ENCODE measurements at places on chromosomes 5 and 9. TPM values are rescaled to one million over a fixed set of nuclear protein-coding genes. Genes with fewer than 3 reads are reported as not detected.

- peaks cover 5% of the 10 kb centered on the region for H3K27me3 ChIP-seq
- H3K4me1 ChIP-seq, result peaks cover 4% of the 10 kb centered on the region
- no peak overlapping the region for H3K27ac ChIP-seq
- DNase-seq, result peak; percentile 36
- peak overlapping the region; percentile 51 for H3K4me3 ChIP-seq
These were observed 131.2 kb upstream of the LMX1B start for GRCh38 chr9:126482361-126483044.

DNA sequence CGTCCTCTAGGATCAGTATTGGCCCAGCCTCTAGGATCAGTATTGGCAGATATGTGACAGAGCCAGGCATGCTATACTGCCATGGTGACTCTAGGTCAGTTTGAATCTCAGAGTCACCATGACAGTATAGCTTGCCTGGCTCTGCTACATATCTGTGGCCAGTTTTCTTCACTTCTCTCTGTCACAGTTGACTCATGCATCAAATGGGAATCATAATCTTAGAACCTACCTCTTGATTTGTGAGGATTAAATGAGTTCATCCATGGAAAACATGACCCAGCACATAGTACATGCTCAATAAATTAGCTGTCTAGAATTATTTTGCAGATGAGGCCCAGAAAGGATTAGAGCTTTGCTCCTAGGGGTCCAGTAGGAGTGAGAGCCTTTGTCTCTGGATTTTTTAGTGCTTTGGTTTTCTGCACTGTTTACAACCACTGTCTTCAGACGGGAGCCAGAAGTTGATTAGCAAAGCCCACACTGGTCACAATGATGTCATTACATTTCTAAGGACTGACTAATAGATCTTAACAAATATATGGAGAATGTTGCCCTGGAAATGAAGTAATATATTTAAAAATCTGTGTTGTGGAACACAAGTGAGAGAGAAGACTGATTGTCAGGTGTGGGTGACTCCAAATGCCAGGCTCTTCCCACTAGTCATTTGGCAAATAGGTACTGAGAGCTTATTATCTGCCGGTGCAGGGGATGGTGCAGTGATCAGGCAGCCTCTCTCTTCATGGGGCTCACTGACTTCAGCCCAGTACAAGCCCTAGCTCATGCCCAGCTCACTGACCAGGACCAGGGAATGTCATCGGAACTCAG, 76.0 kb downstream of the COL15A1 start:
- DNase-seq, result no peak
- no peaks in the 10 kb centered on the region for H3K27me3 ChIP-seq
- no peaks in the 10 kb centered on the region for H3K4me1 ChIP-seq
- no peak overlapping the region for H3K27ac ChIP-seq
- H3K4me3 ChIP-seq, result no peak overlapping the region

GRCh38 chr5:176697934-176698538, 50.8 kb downstream of the TSPAN17 start:
- H3K36me3 ChIP-seq, result no peaks in the 10 kb centered on the region
- peaks cover 13% of the 10 kb centered on the region for H3K4me1 ChIP-seq
- peak overlapping the region; percentile 21 for H3K4me3 ChIP-seq
- no peak for DNase-seq

- H3K36me3 ChIP-seq, result no peaks in the 10 kb centered on the region
- no peak overlapping the region for H3K4me3 ChIP-seq
- H3K27ac ChIP-seq, result no peak overlapping the region
- H3K4me1 ChIP-seq, result peaks cover 3% of the 10 kb centered on the region
These were observed 264.5 kb downstream of the AOPEP start for GRCh38 chr9:94990897-94991561.

DNA sequence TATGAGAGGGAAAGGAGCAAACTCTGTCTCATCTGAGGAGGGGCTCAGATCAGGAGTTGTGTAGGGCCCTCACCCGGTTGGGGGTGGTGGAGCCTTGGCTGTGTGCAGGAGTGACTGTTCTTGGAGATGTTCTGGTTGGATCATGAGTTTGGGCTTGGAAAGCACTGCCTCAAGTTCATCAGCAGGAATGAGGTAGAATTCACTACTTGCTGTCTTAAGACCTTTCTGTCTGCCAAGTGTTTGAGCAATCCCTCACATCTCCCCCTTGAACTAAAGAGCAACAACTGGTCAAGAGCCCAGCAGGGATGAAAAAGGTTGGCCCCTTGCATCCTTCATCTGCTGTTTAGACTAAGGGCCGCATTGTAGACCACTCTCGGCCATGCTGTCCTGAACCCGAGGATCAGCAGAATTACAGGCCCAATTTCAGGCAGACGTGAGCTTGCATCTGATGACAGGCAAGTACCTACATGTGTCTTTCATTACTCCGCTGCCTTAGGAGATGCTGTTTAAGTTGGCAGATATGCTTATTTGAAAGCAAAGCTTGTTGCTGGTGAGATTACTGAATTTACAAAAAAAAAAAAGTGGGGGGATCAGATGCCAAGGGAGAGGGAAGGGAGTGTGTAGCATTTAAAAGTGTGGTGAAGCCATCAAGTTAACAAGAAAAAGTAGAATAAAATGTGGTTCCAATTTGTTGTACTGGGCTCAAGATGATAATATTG, 36.4 kb downstream of the PIK3R1 start:
- H3K27ac ChIP-seq, result no peak overlapping the region
- no peaks in the 10 kb centered on the region for H3K27me3 ChIP-seq
- peaks cover 17% of the 10 kb centered on the region for H3K4me1 ChIP-seq
- DNase-seq, result no peak
- no peak overlapping the region for H3K4me3 ChIP-seq

DNA sequence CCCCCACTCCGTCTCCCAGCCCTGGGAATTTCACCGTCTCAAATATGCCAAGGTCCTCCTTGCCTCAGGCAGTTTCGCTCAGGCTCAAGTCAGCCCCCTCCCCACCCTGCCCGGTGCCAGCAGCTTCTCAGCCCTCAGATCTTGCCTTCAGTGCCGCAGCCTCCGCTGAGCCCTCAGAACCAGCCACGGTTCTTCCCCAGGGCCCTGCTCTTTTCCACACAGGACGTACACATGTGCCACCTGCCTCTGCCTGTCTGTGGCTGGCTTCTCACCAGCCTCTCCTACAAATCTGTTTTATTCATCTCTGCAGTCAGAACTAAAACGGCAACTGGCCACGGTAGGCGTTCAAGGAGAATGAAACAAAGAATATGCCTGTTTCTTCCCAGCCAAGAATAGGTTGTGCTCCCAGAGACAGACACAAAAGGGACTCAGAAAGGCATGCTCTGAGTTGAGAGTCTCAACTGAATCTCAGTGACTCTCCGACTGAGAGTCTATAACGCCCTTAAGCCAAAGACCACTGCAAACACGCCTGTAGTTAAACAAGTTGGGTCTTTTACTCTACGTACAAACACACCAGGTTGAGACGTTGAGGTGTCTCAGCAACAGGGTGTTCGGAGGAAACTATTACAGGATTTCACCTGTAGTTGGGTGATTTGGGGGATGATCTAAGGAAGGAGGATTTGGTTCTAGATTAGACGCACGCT, 10.6 kb upstream of the GRIN1 start:
- no peaks in the 10 kb centered on the region for H3K36me3 ChIP-seq
- no peak for DNase-seq
- H3K4me1 ChIP-seq, result peaks cover 11% of the 10 kb centered on the region
- peak overlapping the region; percentile 70 for H3K4me3 ChIP-seq

Gene ZFP37
- 4.4 TPM for total RNA-seq

Gene LEAP2
- total RNA-seq, result 2.9 TPM

Gene CHSY3
- 1.4 TPM for total RNA-seq

Gene FRMD3
- total RNA-seq, result 1.4 TPM

Gene NUTM2G
- total RNA-seq, result 0.25 TPM

Measured in H1 (cell line).